ENCODE measurements at places on chromosomes 11 and 22.
A peak's percentile ranks its signal among the peaks of the same experiment; 100 is the strongest.

- no peak for DNase-seq
Measured at GRCh38 chr22:32339190-32340012, 18.3 kb upstream of the RFPL3 start.

GRCh38 chr11:94199136-94200130, 70.8 kb downstream of the PANX1 start:
- DNase-seq, result no peak

DNA sequence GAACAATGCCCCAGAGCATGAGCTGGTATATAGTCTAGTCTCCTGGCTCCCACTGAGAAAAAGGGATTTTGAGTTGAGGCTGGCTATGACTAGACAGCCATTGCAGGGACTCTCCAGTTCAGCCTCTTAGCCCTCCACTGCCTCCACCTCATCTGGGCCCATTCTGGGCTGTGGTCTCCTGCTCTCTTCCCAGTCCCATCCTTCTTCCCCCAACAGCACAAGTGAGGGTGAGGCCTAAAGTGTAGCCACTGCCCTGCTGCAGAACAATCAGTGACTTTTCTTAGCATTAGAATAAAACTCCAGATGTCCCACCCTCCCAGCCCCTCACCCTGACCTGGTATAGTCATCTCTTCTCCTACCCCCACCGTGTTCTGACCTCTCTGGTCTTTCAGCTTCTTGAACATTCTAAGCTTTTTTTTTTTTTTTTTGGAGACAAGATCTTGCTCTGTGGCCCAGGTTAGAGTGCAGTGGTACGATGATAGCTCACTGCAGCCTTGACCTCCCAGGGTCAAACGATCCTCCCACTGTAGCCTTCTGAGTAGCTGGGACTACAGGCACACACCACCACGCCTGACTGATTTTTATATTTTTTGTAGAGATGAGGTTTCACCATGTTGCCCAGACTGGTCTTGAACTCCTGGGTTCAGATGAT, 4.3 kb downstream of the MED15 start:
- DNase-seq, result no peak

GRCh38 chr11:110131386-110132123, 38.4 kb downstream of the ZC3H12C start:
- no peak for DNase-seq

DNA sequence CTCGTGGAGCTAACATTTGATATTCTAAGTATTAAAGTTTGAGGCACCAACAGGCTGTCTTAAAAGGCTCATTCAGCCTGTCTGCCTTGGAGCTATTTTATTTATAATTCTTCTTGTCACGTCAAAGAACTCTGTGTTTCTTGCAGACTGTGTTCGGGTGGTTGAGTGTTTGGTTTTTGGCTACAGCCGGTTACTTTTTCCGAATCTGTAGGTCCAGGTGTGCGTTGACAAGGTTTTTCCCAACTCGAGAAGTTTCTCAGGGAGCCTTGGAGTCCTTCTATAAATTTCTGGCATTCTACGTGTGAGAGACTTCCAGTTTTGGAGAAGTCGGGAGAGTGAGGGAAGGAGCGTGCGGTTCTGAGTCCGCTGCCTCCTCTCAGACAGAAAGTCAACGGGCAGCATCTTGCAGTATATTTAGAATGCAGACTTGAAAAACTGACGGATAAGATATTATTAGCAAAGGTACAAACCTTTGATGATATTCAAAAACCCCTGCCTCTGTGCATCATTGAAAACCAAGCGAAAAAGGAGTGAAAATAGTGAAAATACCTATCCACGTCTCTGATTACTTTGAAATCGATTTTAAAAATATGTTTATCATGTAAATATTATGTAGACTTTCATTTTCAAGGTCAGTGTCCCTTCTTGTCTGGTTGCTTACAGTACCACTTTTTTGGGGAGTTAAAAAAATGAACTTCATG, 85.2 kb upstream of the PPARA start:
- no peak for DNase-seq

- DNase-seq, result no peak
Measured at GRCh38 chr11:17015627-17016126, 1.5 kb upstream of the PLEKHA7 start.

DNA sequence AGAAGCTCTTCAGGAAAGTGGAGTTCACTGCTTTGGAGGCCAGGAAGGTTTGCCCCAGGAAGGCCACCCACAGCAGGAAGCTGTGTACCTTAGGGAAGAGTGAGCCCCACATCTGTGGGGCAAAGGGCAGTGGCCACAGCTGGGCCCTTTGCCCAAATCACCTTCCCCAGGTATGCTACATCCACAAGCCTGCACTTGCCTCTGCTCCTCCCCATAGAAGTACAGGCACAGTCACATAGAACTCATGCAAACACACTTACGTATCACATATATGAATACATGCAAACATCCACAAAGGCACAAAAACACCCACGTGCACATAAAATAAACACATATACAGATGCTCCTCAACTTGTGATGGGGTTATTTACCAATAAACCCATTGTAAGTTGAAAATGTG, 2.1 kb downstream of the TRIM29 start:
- no peak for DNase-seq

- DNase-seq, result no peak
Measured at GRCh38 chr11:93548679-93549319, 5.6 kb upstream of the SMCO4 start.

- peak; percentile 64 for DNase-seq
Measured at GRCh38 chr11:44568658-44569473, 3.4 kb downstream of the CD82 start.

DNA sequence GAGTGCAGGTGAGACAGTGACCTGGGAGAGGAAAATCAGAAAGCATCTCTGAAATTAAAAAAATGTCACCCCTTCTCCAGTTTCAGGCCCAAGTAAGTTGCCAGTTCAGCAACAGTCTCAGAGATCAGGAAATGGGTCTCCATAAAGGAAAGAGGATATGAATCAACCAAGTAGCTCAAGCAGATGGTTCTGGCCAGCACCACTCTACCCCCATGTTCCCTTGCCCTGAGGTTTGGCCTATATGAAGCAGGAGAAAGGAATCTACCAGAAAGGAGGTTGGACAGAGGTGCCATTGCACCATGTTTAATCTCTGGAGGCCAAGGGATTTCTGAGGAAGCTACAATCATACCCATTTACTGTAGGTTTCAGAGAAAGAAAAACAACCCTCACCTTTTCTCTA, 7.7 kb downstream of the FZD4 start:
- DNase-seq, result no peak

- no peak for DNase-seq
Measured at GRCh38 chr22:47180796-47181195, 418.3 kb downstream of the TBC1D22A start.

DNA sequence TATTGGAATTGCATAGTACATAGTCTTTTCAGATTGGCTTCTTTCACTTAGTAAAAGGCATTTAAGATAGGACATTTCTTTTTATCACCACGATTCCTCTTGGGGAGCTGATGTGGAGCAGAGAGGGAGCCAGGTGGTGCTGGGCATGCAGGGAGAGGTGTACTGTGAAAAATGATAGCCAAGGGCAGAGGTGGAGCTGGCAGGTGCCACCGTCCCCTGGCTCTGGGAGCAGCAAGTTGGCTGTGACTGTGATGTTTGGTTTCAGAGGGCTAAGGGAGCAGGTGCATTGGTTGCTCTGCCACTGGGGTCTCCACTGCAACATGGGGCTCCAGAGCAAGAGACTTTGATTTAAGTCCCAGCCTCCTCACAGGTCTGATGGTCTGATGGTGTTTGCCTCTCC, 16.5 kb downstream of the SGSM1 start:
- DNase-seq, result no peak

DNA sequence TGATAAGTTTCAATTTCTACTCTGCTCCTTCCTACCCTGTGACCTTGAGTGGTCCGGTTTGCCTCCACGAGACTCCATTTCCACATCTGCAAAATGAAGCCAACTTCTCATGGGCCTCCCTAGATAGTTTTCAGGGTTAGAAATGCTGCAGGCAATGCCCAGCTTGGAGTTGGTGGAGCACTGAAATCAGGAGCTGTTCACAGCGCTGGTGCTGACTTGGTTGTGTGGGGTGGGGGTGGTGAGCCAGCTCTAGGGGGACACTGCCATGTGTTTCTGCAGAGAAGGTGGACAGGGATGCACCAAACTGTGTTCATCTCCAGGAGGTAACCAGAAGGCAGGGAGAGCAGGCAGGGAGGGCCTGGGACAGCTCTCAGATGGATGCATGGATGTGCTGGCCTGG, 37.0 kb downstream of the SGSM1 start:
- no peak for DNase-seq

GRCh38 chr22:21643533-21644357, 1.6 kb downstream of the SDF2L1 start:
- no peak for DNase-seq

GRCh38 chr11:9070749-9071491, 20.5 kb downstream of the SCUBE2 start:
- no peak for DNase-seq

DNA sequence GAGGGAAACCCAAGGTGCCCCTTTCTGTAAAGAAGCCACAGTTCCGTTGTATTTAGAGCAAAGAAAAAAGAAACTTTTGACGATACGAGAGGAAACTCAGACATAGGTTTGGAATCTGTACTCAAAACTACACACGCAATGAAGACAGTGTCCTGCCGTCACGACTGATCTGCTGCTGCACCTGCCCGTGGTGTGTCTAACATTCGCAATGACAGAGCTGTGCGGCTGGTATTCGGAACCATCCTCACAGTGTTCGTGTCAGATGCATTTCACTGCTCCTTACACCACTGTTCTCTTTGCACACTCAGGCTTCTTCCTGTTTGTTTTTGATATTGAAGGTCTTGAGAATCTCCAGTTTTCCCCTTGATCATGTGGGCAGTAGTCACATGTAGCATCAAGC, 84.8 kb downstream of the RTL6 start:
- DNase-seq, result no peak

DNA sequence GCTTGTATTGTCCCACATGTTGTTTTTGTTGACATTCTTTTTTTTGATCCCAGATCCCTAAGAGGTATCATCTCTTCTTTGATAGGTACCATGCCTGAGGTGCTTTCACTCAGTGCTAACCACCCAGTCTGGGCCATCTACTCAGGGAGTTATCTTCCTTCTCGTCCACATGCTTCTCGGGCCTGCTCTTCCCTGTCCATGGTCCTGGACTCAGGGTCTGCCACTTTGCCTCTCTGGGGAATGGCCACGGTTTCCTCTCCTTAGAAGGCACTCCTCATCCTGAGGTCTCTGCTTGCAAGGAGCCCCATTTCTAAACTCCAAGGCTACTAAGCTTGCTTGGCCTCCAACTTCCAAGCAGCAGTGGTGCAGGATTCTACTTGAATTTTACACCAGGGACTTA, 227.0 kb upstream of the NCAM1 start:
- DNase-seq, result no peak

- DNase-seq, result no peak
Measured at GRCh38 chr11:123197711-123198110, 2.7 kb upstream of the CLMP start.

GRCh38 chr22:48660790-48661740, 1166.6 kb downstream of the BRD1 start:
- DNase-seq, result no peak

DNA sequence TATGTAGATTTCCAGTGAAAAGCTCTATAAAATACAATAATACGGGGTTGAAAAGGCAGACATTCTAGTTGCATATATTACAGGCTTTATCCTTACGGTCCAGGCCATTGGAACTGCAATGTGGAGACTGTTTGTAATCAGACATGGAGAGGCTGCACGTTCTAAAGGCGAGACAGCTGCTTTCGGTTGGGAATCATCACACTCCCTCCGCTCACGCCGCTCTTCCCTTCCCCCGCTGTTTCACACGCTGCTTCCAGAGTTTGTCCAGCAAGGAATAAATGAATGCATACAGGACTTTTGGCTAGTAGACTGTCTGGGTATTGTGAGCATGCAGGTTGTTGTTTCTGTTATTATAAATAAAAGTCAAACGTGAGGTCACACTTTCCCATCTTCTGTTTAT, 13.5 kb upstream of the EFCAB6 start:
- DNase-seq, result no peak

DNA sequence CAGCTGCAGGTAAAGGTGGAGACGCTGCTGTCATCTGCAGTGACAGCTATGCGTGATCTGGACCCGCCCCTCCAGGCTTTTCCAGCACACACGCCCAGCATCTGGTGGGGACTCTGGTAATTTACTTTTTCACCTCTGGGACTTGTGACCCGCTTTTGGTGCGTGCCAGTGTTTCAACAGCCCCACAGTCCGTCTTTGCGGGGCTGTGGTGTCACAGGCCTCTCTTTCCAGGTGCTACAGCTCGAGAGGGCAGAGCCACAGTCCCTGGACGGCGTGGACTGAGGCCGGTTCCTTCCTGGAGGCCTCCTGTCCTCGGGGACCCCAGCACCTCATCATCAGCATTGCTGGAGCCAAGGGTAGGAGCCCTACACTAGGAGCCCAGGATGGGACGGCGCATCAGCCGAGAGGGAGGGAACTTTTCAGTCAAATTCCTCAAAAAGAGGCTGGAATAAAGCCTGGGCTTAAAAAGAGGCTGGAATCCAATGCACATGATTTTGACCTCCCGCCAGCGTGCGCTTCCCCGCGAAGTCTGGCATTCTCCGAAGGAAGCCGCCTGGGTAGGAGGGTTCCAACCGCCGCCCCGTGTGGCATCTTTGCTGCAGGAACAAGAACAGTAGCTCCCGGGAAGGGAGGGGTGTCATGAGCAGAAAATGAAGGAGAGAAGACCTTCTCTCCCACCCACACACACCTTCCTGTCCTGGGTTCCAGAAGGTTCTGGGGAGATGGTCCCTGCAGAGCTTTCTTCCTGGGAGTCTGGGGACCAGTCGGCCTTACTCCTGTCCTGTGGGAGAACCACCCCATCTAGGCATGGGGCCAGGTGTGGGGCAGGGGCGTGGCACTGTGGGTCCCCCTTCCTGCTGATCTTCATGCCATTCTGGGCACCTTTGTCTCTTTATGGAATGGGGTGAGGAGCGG, 25.7 kb upstream of the KRTAP5-7 start:
- DNase-seq, result no peak

GRCh38 chr22:46586531-46587011, 33.6 kb upstream of the GRAMD4 start:
- DNase-seq, result no peak

GRCh38 chr22:47115921-47116320, 353.5 kb downstream of the TBC1D22A start:
- DNase-seq, result no peak

GRCh38 chr22:20001082-20001638, 15.5 kb downstream of the ARVCF start:
- DNase-seq, result no peak

- DNase-seq, result no peak
Measured at GRCh38 chr11:70471254-70471653, 72.9 kb downstream of the CTTN start.

GRCh38 chr22:44363013-44363979, 50.5 kb upstream of the SHISAL1 start:
- no peak for DNase-seq

- no peak for DNase-seq
Measured at GRCh38 chr11:77602381-77603088, 12.8 kb downstream of the AQP11 start.

Measured in stimulated activated CD8-positive, alpha-beta memory T cell treated with anti-CD3 and anti-CD28 coated beads, Interleukin-15, amount 100 ng/mL, for 24 hours (primary cell).